Stimulated activated CD4-positive, alpha-beta T cell treated with anti-CD3 and anti-CD28 coated beads, Interleukin-12 subunit alpha, Interleukin-12 subunit beta, amount 100 ng/mL, for 24 hours (primary cell): ENCODE measurements at places on chromosomes 5 and 9.

DNA sequence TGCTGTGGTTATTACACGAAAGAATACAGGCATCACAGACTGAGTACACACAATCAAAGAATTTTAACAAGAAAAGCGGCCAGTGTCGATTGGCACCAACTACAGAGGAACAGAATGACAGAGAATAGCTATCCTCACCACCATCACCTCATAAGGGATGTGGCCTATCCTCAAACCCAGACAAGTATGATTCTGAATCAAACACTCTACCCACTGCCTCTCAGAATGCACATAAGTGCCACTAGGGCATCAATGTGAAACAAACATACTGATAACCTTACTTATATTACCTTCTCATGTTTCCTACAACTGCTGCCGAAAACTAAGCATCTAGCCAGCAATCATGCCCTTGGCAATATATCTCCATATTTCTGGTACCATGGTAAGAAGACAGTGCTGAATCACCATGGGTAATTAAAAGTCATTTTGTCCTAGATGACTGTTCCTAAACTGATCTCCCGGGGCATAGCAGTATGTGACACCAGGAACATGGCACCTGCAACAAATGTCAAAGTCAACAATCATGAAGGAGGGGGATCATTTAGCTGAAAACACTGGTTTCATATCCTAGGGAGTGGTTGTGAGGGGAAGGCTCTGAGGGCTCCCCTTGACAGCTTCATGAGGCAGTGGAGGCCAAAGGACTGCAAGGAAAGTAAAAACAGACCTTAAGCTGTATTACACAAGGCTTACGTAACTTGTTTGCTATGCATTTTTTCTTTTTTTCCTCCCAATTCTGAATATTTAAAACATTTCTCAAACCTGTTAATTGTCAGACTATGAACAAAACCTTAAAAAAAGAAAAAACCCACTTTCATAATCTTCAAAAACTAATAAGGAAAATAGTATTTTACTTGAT is 88.3 kb downstream of the LHFPL2 start:
- no peak for DNase-seq

DNA sequence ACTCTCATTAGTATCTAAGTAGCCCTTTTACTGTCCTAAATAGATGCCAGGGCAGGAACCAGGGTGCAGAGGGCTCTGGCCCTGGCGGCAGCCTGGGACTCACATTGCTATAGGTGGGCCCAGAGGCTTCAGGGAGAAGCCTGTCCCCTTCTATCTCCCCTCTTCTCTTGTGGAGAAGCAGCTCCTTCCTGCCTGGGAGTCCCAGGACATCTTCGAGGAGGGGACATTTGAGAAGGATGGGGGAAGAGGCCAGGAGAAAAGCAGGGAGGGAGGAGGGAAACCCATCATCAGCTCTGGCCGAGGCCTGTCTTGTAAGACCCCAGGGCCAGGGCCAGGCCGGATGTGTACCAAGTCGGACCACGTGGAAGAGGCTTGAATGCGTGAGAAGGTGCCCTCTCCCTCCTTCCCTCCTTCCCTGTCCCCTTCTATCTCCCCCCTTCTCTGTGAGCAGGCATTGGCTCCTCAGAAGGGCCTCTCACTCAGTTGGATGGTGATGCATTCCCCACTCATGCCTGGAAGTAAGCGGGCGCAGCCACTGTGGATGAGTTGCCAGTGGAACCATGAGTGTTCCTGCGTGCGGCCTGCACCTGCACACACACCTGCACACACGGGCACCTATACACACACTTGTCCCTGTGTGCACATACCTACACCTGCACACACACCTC is 20.7 kb upstream of the LPCAT1 start:
- no peak for DNase-seq

- DNase-seq = no peak
Measured at GRCh38 chr5:181233088-181233800, 10.2 kb downstream of the TRIM41 start.

DNA sequence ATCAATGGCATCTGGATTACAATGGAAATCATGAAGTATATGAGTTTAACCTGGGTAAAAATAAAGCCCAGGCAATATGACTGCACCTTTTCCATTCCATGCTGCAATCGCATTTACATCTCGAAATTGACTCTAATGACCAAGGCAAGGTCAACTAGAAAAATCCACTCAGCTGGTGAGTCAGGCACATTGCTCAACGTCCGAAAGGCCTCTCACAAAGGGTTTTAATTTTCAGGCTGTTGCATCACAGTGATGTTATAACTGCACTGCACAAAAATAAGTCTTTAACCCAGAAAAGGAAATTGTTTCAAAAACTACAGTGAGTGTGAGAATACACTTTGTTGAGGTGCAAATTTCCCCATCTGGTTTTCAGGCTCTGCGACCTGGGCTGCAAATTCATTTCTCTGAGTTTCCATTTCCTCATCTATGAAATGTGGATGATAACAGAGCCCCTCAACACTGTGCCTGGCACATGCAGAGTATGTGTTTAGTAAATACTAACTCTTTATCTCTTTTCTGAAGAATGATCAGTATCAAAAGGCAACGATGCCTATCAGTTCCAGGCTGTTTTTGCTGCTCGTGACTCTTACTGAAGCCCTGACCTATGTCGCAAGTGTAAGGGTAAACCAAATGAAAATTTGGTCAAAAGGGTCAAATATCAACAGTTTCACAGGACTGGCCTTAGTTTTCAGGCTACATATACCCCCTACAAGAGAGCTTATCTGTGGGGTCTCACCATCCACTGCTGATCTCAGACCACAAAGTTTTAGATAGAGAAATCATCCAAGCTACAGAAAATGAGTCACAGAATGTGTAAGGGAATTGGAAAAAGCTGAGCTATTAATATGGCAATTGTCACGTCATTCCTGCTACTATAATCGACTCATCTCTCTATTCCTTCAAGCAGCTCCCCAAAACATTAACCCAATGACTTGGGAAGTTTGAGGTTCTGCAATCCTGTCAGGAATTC is 4.1 kb downstream of the NFIL3 start:
- DNase-seq = no peak

- no peak for DNase-seq
Measured at GRCh38 chr9:107588393-107588792, 98.8 kb upstream of the KLF4 start.

DNA sequence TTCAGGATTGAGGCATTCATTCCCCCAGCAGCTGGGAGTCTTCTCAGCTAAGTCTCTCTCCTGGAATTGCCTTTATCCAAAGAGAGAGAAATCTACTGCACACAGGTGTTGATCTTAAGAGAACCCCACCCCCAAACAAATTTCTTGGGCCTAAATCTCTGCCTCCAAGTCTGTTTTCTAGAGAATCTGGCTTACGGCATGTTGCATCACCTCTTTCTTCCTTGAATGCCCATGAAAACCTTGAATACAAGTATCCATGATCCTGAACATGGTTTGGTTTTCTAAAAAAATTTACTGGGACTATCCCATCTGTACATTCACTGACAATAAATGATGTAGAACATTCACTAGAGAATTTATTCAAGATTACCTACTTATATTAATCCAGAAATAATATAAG is 401.6 kb downstream of the PDE4D start:
- no peak for DNase-seq

DNA sequence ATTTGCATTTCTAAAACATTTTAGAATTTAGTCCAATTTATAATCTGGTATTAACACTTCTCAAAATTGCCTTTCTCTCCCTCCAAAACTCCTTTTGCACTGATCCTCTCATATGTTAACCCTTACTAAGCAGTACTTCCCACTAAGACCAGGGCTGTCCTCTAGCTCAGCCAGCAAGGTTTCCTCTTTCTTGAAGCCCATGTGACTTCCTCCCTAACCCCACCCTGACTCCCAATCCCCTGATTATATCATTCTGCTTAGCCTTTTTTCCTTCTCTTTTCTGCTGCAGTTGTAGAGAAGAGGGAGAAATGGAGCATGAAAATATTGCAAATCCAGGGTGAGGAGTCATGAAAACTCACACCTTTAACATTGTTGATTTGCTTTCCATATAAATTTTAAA is 241.7 kb downstream of the MCTP1 start:
- DNase-seq = no peak

DNA sequence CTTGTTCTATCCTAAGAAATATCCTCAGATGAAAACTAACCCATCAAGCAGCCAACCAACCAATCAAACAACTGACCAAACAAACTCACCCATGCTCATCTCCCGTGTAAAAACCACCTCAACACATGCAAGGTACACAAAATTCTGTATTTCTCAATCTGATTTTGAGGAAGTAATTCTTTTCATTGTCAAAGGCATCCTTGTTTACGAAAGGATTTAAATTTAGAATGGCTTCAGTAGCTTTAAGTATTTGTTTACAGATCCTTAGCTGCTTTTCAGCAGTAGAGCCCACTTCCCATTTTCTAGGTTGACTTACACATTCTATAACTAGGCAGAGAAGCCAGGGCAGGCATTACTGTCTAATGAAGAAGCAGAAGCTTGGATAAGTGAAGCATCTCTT is 78.6 kb downstream of the NTRK2 start:
- no peak for DNase-seq

DNA sequence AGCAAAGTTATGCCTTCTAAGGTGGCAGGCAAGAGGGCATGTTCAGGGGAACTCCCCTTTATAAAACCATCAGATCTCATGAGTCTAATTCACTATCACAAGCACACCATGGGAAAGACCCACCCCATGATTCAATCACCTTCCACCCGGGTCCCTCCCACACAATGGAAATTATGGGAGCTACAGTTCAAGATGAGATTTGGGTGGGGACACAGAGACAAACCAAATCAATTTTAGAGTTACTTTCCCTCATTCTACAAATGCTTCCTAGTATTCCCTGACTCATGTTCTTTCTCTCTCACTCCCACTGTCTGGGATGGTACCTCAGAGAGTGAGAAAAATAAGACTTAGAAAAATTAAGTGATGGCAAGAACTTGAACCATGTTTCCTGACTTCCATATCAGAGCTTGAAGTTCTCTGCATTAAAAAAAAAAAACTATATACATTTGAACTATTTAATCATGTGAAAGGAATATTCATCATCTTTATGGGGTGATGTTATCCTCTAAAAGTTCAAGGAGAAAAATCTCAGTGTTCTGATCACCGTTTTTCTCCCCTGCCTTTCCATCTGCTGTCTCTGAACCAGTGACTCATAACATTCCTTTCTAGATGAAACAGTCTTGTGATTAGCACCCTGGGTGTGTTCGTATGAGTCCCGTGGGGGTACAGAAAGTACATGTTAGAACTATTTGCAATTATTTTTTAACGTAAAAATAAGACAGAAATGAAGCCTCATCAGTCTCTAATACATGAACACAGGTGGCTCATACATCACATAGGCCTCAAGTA is 282.9 kb downstream of the SLF1 start:
- DNase-seq = no peak

GRCh38 chr5:123755653-123756317 is 243.8 kb downstream of the CSNK1G3 start:
- no peak for DNase-seq

- DNase-seq = no peak
Measured at GRCh38 chr5:126645132-126645531, 44.4 kb downstream of the PHAX start.

GRCh38 chr9:84990850-84991513 is 321.5 kb downstream of the NTRK2 start:
- no peak for DNase-seq

- no peak for DNase-seq
Measured at GRCh38 chr5:11400316-11400715, 503.9 kb downstream of the CTNND2 start.

DNA sequence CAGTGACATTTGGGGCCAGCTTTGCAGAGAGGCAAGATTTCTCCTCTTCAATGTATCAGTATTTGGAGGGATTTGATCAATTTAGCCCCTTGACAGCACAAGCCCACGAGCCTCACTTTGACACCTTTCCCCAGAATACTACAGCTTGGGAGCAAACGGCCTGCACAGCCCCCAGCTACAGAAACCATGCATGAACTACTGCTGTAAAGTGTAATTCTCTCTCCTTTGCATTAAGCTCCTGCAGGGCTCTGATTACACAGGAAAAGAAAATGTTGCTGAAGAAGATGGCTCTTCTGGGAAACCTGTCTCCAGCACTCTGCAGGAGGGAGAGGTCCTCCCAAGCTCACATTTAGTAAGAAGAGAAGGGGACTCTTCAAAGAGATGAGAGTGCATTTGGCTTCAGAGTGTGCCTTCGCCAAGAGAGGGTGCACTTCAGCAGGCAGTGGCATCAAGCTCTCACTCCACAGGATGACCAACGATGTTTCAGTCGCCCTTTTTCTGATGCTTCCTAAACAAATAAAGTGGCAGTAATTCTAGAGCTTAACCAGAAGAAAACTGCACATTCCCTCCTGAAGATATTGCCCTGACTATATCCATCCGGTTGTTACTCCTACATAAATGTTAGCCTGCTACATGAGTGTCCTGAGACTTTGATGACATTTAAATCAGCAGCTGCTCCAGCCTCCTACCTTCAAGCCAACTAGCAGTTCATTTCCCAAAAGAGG is 272.2 kb downstream of the AUH start:
- DNase-seq = no peak

- DNase-seq = no peak
Measured at GRCh38 chr5:107687937-107688336, 17.2 kb upstream of the EFNA5 start.

GRCh38 chr9:134412298-134412711 is 86.0 kb downstream of the RXRA start:
- DNase-seq = no peak

DNA sequence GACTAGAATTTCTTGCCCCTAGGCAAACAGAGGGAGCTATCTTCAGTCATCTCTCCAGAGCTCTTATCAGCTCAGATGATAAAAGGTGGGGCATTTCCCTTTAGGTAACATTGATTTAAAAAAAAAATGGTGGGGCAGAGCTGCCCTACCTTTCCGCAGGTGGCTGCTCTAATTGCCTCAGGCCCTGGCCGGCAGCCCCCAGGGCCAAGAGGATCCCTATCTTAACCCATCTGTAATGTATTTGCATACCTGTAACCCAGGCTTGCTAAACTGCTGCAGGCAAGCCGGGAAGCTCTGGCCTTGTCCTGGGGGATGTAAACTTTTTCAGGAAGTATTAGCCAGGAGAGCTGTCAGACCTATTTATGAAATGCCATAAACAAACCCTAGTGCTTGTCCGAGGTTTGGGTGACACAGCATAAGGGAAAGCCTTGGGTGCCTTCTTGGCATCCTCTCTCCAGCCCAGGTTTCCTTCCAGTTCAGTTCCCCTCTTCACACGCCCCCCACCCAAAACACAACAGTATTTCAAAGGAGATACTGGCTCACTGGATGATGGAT is 20.9 kb upstream of the ZSWIM6 start:
- no peak for DNase-seq

DNA sequence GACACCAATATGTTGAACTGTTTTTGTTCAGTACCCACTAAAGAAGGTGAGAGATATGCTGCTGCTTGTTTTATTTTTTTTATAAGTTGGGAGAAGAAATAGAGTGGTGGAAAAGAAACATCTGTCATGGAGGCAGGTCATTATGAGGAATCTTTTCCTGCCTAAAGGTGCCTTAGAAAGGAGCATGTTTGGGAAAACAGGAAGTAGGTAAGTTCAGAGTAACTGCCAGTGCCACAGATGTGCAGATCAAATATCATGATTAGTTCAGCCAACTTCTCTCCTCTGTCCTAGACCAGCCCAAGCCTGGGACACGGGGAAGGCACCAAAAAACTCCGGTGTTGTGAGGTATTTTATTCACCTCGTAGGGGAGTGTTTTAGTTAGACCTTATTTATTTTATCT is 144.2 kb downstream of the MAN2A1 start:
- DNase-seq = no peak
